ENCODE measurements at places on chromosomes 11 and 22. TPM values are rescaled to one million over a fixed set of nuclear protein-coding genes. Genes with fewer than 3 reads are reported as not detected.

GRCh38 chr11:66112601-66113499, 42.8 kb downstream of the PACS1 start:
- no peak for DNase-seq

GRCh38 chr11:18676803-18677202, 21.8 kb upstream of the TMEM86A start:
- DNase-seq, result no peak

DNA sequence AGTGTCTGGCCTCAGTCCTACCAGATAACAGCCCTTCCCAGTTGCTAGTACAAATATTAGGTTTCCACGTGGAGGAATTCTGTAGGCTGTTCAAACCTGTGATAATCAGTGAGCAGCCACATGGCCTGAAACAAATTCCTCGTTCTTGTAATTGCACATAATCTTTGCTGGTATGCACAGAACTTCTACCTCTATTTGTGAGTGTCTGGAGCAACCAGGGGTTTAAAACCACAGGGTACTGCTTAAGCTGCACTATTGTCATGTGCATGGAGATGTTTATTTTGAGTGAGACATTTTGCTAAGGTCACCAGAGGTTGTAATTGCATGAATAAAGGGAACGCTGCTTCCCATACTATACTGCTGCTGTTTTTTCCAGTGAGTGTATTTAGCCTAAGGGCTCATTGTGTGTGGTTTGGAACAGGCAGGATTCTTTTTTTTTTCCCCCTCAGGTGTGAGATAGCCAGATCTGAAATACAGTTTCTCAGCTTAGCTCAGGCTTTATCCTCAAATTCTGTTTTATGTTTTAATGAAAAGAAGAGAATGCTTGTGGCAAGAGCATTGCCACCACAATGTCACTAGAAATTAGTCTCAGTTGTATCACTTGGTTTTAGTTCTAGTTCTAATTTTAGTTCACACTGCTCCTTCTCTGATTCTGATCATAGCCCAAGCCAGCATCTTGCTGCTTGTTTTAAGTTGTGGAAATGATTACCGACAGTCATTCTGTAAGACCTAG, 60.5 kb downstream of the CYB5R2 start:
- peak; percentile 25 for DNase-seq

GRCh38 chr22:28514321-28514821, 165.3 kb downstream of the TTC28 start:
- DNase-seq, result peak; percentile 16

Gene IFITM1
- 154 TPM for polyA plus RNA-seq

Gene FAT3
- polyA plus RNA-seq, result 1.1 TPM
